ENCODE measurements at places on chromosomes 5 and 9.
A peak's percentile ranks its signal among the peaks of the same experiment; 100 is the strongest.

GRCh38 chr9:72888943-72889342 is 63.9 kb downstream of the ALDH1A1 start:
- no peak for DNase-seq

DNA sequence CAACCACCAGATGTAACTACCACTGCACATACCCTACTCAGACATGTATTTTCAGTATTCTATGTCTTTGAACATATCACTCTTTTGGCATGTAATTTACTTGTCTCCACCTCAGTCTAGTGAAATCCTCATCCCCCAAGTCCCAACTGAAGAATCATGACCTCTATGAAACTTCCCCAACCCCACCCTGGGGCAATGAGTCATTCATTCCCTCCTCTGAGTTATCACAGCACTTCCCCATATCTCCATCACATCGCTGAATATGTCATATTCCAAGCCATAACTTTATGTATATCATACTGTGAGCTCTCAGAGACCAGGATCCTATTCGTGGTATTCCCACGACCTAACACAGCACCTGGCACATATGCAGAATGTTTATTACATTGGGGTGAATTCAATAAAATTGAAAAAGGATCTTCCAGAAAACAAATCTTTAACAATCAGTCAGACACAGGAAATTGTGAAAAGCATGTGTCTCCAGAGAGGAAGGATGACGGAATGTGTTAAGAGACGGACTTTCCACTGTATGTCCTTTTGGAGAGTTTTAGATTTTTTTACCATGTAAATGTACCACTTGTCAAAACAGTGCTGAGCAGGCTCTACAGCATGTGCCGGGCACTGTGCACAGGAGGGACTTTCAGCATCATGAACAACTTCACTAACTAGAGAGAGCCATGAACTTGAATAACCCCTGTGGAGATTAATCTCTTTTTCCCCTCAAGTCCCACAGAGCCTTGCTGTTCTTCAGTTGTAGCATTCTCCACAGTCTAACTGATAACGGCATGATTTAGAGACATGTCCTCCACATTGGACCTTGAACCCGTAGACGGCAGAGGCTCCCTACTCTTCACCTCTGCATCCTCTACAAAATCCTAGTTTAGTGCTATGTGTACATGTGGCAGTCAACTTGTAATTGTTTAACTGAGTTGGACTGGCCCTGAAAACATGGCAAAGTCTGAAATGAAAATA is 213.5 kb downstream of the GLIS3 start:
- DNase-seq, result peak; percentile 75

- no peak for DNase-seq
Observed at GRCh38 chr5:145859897-145860296, 12.9 kb downstream of the GRXCR2 start.

DNA sequence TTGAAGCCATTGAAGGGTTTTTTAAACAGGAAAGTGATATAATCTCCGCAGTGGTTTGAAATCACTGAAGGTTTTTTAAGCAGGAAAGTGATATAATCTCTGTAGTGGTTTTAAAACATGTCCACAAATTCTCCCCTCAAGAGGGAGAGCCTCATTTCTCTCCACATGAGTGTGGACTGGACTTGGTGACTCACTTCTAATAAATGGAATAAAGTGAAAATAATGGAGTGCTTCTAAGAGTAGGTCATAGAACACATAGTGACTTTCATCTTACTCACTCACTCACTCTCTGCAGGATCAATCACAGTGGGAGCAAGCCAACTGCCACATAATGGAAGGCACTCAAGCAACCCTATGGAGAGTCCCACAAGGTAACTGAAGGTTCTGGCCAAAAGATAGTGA is 12.0 kb downstream of the CTNNAL1 start:
- peak; percentile 94 for DNase-seq

GRCh38 chr9:117868594-117868993 is 164.4 kb downstream of the TLR4 start:
- DNase-seq, result no peak

- DNase-seq, result peak; percentile 73
Observed at GRCh38 chr5:28648108-28648507, 1609.7 kb upstream of the CDH9 start.

- peak; percentile 69 for DNase-seq
Observed at GRCh38 chr5:181222630-181223057, 437 bp upstream of the TRIM41 start.

DNA sequence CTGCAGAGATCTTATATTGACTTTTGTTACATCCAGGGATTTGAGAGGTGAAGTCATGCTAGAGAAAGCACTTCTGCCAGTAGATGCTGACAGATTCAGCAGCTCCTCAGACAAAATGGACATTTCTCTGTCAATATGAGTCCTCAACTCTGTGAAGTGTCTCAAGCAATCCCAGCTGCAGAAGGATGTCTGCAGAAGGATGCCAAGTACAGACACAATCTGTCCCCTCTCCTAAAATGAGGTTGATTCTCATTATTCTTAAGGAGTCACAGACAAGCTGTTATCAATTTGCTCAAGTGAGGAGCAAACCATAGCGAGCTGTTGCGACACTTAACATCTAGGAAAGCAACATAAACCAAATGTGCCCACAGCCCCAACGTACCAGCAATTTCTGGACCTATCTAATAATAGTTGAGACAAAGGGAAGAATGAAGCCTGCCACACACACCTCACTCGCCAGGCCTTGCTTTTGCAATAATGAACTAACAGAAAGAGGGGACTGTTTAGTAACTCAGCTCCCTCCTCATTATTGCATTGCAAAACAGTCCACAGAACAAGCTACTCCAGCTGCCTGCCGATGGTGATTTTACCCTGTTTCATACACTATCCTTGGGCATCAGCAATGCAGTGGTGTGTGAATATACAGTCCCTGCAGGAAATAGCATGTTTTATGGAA is 364.2 kb upstream of the PDE4D start:
- peak; percentile 58 for DNase-seq

DNA sequence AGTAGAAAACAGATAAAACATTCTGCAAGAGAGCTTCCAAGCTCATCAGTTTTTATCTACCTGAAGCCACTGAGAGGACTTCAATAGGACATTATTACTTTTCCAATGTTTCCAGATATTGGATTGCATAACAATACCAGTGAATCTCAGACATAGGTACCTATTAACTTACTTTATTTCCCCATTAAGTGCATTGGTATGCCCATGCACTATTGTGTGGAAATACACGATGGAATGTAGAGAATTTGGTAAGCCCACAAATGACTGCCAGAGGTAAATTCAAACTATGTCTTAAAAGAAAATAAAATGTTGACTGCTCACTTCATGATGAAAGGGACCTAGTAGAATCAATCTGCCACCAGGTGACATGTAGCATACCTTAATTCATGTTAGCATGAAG is 48.1 kb upstream of the PRR16 start:
- no peak for DNase-seq

- DNase-seq, result no peak
Observed at GRCh38 chr5:179504191-179504590, 46.2 kb upstream of the RUFY1 start.

DNA sequence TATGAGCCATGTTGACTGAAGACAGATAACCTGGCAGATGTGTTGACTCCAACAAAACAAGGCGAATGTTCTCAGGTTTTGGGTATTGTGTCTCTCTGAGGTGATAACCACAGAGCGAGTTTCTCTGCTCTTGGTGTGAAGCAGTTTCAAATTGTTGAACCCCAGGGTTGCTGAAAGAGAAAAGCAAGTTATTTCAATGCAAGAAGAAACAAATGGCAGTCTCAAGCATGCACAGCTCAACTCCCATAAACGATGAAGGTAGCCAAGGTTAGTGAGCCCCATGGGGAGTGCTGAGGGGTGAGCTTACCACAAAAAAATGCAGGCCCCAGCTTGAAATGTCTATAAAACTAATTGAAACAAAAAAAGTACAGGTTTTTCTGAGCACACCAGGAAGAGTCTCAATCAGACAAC is 220.8 kb upstream of the DAPK1 start:
- peak; percentile 82 for DNase-seq

- DNase-seq, result no peak
Observed at GRCh38 chr5:65992630-65993029, 66.3 kb downstream of the ERBIN start.

DNA sequence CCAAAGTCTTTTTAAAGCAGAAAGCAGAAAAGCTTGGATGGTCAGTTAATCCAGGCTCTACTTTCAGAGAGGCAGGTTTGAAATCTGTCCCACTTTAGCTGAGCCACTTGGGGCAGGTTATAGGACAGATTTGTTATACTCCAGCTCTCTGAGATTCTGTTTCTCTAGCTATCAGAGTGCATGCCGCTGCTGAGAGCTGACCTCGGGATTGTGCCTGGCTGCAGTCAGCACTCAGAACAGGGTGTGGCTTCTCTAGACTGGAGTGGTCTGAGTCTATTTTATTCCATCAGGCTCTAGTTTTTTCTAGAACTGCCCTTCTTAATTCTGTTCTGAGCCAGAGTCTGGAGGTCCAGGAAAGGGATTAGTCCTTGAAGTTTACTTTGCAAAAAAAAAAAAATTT is 67.7 kb downstream of the NDFIP1 start:
- no peak for DNase-seq

GRCh38 chr5:132451387-132451786 is 39.2 kb downstream of the IRF1 start:
- no peak for DNase-seq

- DNase-seq, result no peak
Observed at GRCh38 chr5:112156211-112156610, 262.9 kb downstream of the EPB41L4A start.

DNA sequence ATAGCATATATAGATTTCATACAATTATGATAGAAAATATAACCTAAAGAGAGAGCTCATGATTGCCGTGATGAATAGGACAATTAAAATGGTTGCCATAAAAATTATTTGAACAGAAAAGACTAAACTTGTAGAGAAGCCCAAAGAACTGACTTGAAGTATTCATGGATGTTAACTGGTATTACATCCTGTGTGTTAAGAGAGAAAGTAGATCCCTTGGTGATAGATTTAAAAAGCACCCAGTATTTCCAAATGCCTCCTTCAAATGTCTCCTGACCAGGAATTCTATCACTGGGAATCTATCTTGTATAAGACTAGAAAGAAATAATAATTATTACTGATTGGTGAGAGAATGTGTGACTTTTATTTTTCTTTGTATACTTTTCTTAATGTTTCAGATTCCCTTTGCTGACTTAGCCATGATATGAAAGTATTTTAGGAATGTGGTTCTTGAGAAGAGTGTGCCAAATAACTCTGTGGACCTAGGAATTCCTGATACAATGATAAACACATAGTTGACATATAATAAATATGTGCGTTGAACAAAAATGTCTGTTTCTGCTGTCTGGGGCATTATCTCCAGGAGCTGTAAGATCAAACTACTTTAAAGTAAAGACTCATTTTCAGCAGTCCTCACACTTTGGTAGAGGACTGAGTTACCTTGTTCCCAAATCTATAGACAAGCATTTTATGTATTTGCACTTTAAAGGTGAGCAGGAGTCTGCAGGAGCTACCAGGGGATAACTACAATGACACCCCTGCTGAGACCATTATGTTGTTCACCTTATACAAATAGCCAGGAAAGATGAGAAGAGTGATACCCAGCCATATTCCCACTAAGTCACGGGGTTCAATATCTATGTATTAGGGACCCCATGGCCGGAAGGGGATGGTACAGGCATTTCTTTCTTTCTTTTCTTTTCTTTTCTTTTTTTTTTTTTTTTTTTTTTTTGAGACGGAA is 211.1 kb upstream of the TLE4 start:
- peak; percentile 85 for DNase-seq

DNA sequence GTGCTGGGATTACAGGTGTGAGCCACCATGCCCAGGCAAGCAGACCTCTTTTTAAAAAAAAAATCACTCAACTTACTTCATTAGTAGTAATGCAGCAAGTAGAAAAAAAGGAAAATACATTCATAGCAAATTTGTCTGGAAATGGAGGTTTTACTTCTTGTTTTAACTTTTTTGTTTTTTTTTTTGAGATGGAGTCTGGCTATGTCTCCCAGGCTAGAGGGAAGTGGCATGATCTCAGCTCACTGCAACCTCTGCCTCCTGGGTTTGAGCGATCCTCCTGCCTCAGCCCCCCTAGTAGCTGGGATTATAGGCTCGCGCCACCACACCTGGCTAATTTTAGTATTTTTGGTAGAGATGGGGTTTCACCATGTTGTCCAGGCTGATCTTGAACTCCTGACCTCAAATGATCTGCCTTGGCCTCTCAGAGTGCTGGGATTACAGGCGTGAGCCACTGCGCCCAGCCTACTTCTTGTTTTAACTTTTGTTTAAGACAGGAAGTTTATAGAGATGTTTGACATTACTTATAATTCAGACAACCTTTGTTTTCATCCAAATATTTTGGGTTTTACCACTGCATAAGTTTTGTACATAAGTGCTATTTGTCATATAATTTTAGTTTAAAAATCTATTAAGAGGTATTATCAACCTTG is 26.5 kb downstream of the UBE2R2 start:
- no peak for DNase-seq

GRCh38 chr9:100428871-100429654 is 2.1 kb downstream of the MSANTD3 start:
- peak; percentile 100 for DNase-seq

GRCh38 chr5:165187815-165188214 is 1682.4 kb downstream of the MAT2B start:
- no peak for DNase-seq

DNA sequence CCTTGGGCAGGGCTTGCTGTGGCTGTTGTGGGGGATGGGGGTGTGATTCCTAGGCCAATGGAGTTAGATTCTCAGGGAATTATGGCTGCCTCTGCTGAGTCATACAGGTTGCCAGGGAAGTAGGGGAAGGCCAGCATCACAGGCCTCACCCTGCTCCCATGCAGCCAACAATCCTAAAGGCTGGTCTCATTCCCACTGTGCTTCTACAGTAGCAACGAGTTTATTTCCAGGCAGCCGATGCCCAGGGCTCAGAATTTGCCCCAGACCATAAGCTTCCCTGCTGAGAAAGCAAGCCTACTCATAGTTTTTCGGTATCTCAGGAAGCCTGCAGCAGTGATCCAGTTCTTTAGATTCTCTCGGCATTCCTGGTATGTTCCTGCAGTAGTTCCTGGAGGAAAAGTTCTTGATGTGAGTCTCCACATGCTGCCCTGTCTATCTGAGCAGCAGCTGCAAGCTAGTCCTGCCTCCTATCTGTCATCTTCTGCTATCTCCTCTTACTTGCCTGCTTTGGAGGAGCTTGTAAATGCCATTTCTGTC is 59.3 kb upstream of the SELENOP start:
- DNase-seq, result peak; percentile 29

DNA sequence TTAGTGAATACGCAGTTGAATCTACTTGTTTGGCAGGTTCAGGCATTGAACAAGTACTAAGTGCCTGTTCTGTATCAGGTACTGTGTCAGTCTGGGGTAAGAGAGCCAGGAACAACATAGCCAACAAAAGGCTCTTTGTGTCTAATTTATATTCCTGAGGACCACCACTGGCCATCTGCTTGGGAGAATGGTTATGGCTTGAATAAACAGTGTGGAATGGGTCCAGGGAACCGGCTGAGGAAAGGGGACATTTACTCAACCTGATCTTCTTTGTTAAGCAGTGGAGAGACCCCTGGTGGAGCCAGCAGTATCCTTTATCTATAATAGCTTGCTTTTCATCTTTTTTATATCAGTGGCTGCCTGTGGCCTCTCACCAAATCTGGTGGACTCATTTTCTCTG is 38.6 kb downstream of the EXOSC2 start:
- no peak for DNase-seq

GRCh38 chr9:14926941-14927624 is 16.9 kb upstream of the FREM1 start:
- DNase-seq, result no peak

- peak; percentile 23 for DNase-seq
Observed at GRCh38 chr5:109454731-109455505, 45.1 kb upstream of the PJA2 start.
